ENCODE measurements at places on chromosomes 3 and 15. TPM values are rescaled to one million over a fixed set of nuclear protein-coding genes. Genes with fewer than 3 reads are reported as not detected.

- no peak overlapping the region for H3K4me3 ChIP-seq
- no peak for DNase-seq
- H3K36me3 ChIP-seq: no peaks in the 10 kb centered on the region
- no peak overlapping the region for H3K27ac ChIP-seq
- H3K27me3 ChIP-seq: no peaks in the 10 kb centered on the region
These were observed 78.0 kb downstream of the ALCAM start for GRCh38 chr3:105444725-105445124.

DNA sequence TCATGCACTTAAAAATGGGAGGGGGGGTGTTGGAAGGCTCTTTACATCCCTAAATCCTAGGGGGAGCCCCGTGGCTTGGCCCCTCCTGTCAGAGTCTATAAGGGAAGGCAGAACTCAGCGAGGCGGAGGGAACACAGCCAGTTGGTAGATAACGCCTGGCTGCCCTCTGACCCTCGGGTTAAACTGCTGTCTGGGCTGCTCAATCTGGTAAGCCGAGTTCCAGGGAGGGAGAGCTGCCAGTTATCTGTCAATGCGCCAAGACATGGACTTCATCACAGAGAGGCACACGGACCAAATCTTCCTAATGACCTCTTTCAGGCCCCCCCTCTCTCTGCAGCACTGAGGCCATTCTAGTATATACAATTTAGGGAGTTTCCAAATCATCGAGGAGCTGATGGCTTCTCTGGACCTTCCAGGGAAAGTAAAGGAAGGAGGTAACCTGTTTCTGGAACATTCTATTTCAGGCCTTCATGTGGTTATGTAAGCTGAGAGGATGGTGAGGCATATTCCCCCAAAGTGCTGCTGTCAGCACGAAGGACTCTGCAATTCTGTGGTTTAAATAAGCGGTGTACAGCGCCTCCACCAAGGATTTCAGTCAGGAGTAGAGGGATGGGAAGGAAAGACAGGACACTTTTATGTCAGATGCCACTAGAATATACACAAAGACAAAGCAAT is 349.0 kb downstream of the MCTP2 start:
- H3K4me3 ChIP-seq: no peak overlapping the region
- DNase-seq: no peak
- peaks cover 22% of the 10 kb centered on the region for H3K4me1 ChIP-seq
- H3K27me3 ChIP-seq: peaks cover 63% of the 10 kb centered on the region
- no peaks in the 10 kb centered on the region for H3K36me3 ChIP-seq

DNA sequence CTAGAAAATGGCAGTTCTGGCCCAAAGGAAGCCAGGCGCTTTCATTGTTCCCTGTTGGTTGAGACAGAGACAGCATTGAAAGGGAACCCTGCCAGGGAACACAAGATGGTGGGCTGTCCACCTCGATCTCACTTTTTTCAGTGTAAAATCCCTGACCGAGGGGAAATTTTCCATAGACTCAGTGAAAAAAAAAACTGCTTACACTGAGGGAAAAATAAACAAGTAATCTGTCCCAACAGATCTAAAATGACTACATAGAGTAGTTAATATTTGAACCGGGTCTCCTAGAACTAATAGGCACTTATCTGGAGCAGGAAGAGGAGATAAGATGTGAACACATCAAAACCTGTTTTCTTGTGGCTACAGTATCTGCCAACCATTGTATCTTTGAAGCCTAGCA is 763.4 kb upstream of the GOLIM4 start:
- no peak overlapping the region for H3K4me3 ChIP-seq
- no peaks in the 10 kb centered on the region for H3K36me3 ChIP-seq
- no peak overlapping the region for H3K27ac ChIP-seq
- H3K4me1 ChIP-seq: no peaks in the 10 kb centered on the region

DNA sequence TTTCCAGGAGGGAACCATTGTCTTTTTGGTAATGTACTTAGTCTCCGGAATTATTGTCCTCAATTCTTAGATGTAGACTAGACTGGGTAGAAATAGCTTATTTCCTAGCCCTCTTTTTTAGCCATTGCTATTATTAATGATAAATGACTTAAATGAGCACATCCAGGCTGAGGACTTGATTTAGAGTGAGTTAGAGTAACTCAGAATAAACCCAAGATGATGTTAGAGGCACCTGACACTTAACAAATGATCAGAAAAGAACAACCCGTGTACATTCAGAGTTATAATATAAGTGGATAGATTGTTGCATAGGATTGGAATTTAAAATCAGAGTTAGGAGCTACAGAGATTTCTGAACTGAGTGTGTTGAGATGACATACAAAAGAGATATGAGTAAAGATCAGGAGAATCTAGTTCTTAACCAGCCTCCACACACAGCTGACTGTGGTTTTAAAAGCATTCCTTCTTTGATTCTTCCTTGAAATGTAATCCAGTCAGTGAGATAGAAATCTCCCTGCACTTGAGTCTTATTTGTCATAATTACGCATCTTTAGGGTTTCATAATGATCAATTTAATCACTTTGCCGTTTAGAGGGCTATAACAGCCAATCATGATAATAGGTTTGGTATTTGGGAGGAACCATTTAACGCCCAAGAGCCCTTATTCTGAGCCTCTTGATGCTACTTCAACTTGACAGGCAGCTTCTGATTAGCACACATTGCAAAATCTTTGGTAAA is 366.5 kb downstream of the GAP43 start:
- H3K36me3 ChIP-seq: no peaks in the 10 kb centered on the region
- peaks cover 2% of the 10 kb centered on the region for H3K27me3 ChIP-seq
- no peak for DNase-seq

DNA sequence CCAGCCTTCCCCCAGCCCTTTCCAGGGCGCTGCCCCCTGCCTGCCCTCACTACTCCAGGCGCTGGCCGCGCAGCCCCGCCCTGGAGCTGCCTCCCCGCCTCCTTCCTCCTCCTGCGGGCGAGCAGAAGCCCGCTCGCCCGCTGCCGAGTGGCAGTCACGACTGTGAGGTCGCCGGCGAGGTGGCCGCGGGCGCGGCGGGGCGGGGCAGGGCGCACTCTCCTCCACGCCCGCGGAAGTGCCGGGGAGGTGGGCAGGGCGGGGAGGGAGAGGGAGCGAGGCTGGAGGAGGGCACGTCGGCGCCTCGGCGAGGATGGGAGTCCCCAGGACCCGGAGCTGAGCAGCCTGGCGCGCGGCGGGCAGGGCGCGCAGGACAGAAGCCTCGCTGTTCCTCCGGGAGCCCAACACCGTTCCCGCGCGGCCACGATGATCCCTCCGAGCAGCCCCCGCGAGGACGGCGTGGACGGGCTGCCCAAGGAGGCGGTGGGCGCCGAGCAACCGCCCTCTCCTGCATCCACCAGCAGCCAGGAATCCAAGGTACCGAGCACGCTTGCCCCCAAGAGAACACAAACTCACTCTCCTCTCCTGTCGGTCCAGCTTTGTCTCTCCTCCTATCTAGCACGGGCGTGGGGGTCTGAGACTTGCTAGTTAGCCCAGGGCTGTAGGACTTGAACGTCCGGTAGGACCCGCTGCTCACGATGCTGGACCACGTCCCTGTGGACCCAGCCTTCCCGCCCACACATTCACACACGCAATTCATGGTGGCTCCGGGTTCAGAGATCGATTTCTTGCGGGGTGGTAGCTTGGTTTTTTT is at the start of gene STAC:
Gene STAC, plus strand, starts transcription at position 284 of the 811 bp plus-strand sequence. Its CDS starts 140 bp downstream, at position 424.
- no peak within 1 kb of the TSS for H3K4me3 ChIP-seq
- H3K27me3 ChIP-seq: peaks cover 26% of the 10 kb centered on the region
- H3K27ac ChIP-seq: no peak within 1 kb of the TSS
- no peaks in the 10 kb centered on the region for H3K36me3 ChIP-seq
- peaks cover 3% of the 10 kb centered on the region for H3K4me1 ChIP-seq

GRCh38 chr3:24291646-24292045 is 203.0 kb downstream of the THRB start:
- DNase-seq: no peak
- no peaks in the 10 kb centered on the region for H3K4me1 ChIP-seq
- no peaks in the 10 kb centered on the region for H3K27me3 ChIP-seq
- no peak overlapping the region for H3K27ac ChIP-seq
- H3K36me3 ChIP-seq: no peaks in the 10 kb centered on the region

The NANOGP8 gene
- total RNA-seq: not detected

The THOC7 gene
- 79.2 TPM for total RNA-seq

DNA sequence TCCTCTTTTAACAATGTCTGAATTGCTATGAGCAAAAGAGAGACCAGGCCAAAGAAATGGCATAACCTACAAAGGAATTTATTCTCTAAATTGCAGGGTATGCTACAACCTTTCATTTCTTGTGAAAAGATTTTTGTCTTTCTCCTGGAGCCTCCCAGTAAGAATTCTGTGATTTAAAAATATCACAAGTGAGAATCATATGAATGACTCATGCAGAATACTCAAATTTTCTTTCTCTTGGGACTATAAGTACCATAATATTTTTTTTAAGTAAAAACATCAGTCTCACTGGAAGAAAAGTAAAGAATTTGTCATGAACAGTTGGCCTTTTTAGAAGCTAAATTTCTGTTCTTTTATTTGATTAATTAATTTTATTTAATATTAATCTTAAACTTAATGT is 26.3 kb downstream of the SYNPR start:
- no peaks in the 10 kb centered on the region for H3K4me1 ChIP-seq
- no peak overlapping the region for H3K27ac ChIP-seq
- no peaks in the 10 kb centered on the region for H3K36me3 ChIP-seq
- no peak overlapping the region for H3K4me3 ChIP-seq
- no peaks in the 10 kb centered on the region for H3K27me3 ChIP-seq
- no peak for DNase-seq

The DENND4A gene
- total RNA-seq: 41.1 TPM
